ENCODE measurements at places on chromosomes 4 and X. TPM values are rescaled to one million over a fixed set of nuclear protein-coding genes. Genes with fewer than 3 reads are reported as not detected.

The TMPRSS11A gene
- total RNA-seq, result not detected

The LAGE3 gene
- 20.7 TPM for total RNA-seq

The FAM149A gene
- 5.6 TPM for total RNA-seq

The LIMCH1 gene
- 15.1 TPM for total RNA-seq

The WDR19 gene
- 51.6 TPM for total RNA-seq

The STBD1 gene
- total RNA-seq, result 0.47 TPM

The MFSD8 gene
- 17.8 TPM for total RNA-seq

The XPNPEP2 gene
- 0.32 TPM for total RNA-seq

The CLDN22 gene
- total RNA-seq, result not detected

The TMEM144 gene
- 1.6 TPM for total RNA-seq

The DNAJB14 gene
- total RNA-seq, result 34.2 TPM

The PABPC4L gene
- total RNA-seq, result 4.3 TPM

The VEGFD gene
- 0.43 TPM for total RNA-seq

The CT45A3 gene
- total RNA-seq, result not detected

The SLC34A2 gene
- total RNA-seq, result not detected

The GAB3 gene
- total RNA-seq, result 0.07 TPM

The UBE2K gene
- total RNA-seq, result 79.3 TPM

The EIF2S3 gene
- 440 TPM for total RNA-seq

The PHOX2B gene
- 28.4 TPM for total RNA-seq

The C4orf54 gene
- total RNA-seq, result 0.05 TPM

The TEX11 gene
- not detected for total RNA-seq

The GNRHR gene
- not detected for total RNA-seq

The JAKMIP1 gene
- total RNA-seq, result 0.54 TPM

The SATL1 gene
- total RNA-seq, result 0.18 TPM

The ADH7 gene
- not detected for total RNA-seq

The AWAT2 gene
- not detected for total RNA-seq

The ASMT gene
- total RNA-seq, result 0.44 TPM

The NEUROG2 gene
- total RNA-seq, result 4.2 TPM

The CT45A6 gene
- not detected for total RNA-seq

The DOCK11 gene
- 13.2 TPM for total RNA-seq

The CT45A5 gene
- total RNA-seq, result not detected

The AREG gene
- not detected for total RNA-seq

The MBNL3 gene
- total RNA-seq, result 21.8 TPM

The GYPA gene
- total RNA-seq, result not detected

The EPHA5 gene
- total RNA-seq, result 0.07 TPM

The DACH2 gene
- 1.0 TPM for total RNA-seq

The CITED1 gene
- total RNA-seq, result 4.8 TPM

The SPANXD gene
- total RNA-seq, result not detected

The PCDH10 gene
- 3.8 TPM for total RNA-seq

The HSFX3 gene
- not detected for total RNA-seq

The NHSL2 gene
- 10.8 TPM for total RNA-seq

The FGF2 gene
- total RNA-seq, result 14.6 TPM

The ASB11 gene
- total RNA-seq, result not detected

The SSX4B gene
- total RNA-seq, result not detected

The TREX2 gene
- 1.6 TPM for total RNA-seq

The RASL11B gene
- total RNA-seq, result 10.2 TPM

The AGTR2 gene
- not detected for total RNA-seq

Data from neural crest cell (in vitro differentiated cells).